NCI-H187 (cell line): ENCODE measurements at places on chromosomes 12 and 14.

- DNase-seq: no peak
Measured at GRCh38 chr12:109571773-109572505, 1.4 kb downstream of the MMAB start.

GRCh38 chr12:27995406-27995805 lies 22.9 kb upstream of the PTHLH start:
- no peak for DNase-seq

GRCh38 chr14:23047751-23048693 lies 6.0 kb downstream of the PSMB11 start:
- no peak for DNase-seq

GRCh38 chr12:116537101-116537904 lies 21.9 kb upstream of the MAP1LC3B2 start:
- no peak for DNase-seq

- DNase-seq: no peak
Measured at GRCh38 chr12:23555180-23555824, 394.2 kb downstream of the SOX5 start.

DNA sequence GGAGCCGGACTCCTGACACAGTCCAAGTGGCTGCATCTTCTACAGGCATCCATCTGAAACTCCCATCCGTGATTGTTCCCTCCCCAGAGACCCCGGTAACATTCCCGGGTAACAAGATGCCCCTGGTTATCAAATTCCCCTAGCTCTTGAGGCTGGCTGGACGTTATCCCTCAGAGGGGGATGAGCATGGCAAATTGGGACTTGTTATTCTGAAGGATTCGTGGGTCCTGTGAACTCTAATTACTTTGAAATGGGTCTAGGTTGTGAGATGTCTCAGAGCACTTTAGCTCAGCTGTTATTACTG lies 642 bp upstream of the PAN2 start:
- no peak for DNase-seq

GRCh38 chr12:114294303-114294685 lies 111.7 kb downstream of the TBX5 start:
- no peak for DNase-seq

- DNase-seq: no peak
Measured at GRCh38 chr12:47414511-47414910, 291.3 kb downstream of the RPAP3 start.

DNA sequence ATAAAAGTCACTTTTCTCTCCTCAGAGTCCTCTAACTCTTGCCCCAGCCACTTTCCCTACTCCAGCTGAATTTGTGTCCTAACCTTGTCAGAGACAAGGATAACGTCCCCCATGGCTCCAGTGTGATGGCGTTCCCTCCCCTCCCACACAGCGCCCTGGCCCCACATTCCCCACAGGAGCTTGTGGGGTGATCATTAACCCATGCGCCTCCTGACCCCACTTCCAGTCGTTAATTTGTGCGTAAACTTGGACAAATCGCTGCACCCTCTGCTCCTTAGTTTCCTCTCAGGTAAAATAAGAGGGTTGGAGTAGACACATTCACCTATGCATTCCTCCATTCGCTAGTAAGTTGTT lies 22.9 kb upstream of the BCDIN3D start:
- no peak for DNase-seq

GRCh38 chr12:9615420-9616136 lies 7.9 kb upstream of the KLRB1 start:
- no peak for DNase-seq

- no peak for DNase-seq
Measured at GRCh38 chr12:13891902-13892301, 89.5 kb downstream of the GRIN2B start.

GRCh38 chr12:95591731-95592130 lies 40.5 kb upstream of the USP44 start:
- DNase-seq: no peak

GRCh38 chr14:52068615-52069306 lies at the start of gene NID2:
Gene NID2, minus strand, starts transcription at chr14:52069059. Its CDS starts 65 bp downstream, at chr14:52068994.
- DNase-seq: no peak

DNA sequence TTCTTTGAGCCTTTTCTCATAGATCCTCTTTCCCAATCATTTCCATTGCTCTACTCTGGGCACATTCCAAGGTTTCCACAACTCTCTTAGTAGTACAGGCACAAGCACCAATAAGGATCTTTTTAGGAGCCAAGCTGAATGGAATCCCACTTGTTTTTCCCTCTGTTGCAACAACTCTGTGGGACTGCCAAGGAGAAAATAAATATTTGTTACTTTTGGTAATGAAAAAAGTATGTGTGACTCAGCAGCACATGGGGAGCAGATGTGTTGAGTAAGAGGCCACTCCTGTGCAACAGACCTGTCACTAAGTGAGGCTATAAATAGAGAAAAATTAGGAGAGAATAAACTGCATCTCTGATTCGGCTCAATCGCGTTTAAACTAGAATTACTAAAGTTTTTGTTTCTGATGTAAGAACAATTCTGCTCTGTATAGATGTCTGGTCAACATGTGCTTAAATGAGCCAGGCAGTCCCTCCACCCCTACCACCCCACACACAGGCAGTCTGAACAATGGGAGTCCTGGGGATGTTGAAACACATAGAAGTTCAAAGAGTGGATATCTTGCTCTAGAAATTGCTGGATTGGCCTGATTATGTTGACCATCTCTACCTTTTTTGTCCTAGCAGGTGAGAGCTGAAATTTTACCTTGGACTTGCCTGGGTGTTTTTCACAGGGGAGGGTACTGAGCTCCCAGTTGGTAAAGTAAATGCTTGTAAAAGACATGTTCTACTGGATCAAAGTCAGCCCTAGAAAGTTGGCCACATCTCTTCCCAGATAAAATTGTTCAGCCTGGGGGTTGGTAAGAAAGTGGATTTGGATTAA lies 244.3 kb upstream of the NOVA1 start:
- DNase-seq: no peak

GRCh38 chr14:83170165-83170564 lies 1636.5 kb upstream of the SEL1L start:
- no peak for DNase-seq

GRCh38 chr14:55470025-55470424 lies 29.6 kb upstream of the TBPL2 start:
- DNase-seq: no peak

DNA sequence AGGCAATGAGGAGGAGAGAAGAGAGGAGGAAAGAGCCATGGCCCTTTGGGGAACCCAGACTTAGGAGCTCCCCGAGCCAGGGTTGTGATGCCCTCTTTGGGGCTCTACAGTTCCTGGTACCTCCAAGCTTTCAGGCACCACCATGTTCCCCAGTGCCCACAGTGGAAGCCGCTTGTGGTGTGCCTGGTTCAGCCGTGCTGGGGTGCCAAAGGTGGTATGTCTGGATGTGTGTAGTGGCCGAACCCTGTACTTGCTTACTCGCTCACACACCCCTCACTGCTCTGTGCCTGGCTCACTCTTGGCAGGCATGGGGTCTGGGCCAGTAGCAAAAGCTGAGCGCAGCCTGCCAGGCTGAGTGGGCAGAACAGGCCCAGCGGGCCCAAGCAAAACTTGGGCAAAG lies 210.7 kb downstream of the MON2 start:
- DNase-seq: no peak

GRCh38 chr14:39974036-39974435 lies 541.8 kb upstream of the FBXO33 start:
- no peak for DNase-seq

GRCh38 chr12:7959701-7960121 lies 23.7 kb upstream of the SLC2A3 start:
- DNase-seq: no peak

- no peak for DNase-seq
Measured at GRCh38 chr14:85382341-85382740, 147.6 kb upstream of the FLRT2 start.

DNA sequence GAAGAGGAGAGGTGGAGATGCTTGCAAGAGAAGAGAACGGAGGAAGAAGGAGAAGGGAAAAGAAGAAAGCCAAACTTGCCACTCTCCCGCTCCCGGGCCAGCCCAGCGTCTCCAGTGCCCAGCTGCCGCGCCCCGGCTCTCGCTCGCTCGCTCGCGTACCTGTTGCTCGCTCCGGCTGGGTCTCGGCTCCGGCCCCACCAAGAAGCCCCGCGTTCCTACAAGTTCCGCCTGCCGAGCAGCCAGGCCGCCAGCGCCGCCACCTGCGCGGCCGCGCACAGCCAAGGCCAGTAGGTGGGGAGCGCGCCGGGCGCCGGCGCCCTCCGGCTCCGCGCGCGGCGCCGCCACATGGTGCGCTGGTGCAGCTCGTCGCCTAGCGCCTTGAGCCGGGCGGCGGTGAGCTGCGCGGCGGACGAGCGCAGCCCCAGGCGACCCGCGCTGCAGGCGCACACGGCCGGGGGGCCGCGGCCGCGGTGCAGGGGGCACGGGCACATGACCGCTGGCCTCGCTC lies 370 bp downstream of the HRK start:
- peak; percentile 21 for DNase-seq

DNA sequence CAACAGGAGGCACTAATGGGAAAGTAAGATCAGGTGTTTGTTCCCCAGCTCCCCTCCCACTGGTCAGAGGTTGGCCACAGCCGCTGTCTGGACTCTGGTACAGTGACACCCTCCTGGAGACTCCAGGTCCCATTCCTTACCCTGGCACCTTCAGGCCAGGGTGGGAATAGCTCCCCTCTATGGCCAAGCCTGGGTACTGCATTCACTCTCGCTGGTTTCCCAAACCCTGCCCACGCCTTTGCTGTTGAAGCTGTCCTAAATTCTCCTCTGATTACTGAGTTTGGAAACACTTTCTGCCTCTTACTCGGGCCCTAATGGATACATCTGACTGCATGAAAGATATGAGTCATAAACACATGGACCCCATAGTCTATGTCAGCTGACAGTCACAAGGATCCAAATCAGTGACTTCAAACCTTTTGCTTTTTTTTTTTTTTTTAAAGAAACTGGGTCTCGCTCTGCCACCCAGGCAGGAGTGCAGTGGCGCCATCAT lies 17.9 kb downstream of the HRK start:
- no peak for DNase-seq

- peak; percentile 55 for DNase-seq
Measured at GRCh38 chr14:91417983-91418386, 365 bp upstream of the CCDC88C start.

- no peak for DNase-seq
Measured at GRCh38 chr14:29649170-29649569, 278.5 kb downstream of the PRKD1 start.

DNA sequence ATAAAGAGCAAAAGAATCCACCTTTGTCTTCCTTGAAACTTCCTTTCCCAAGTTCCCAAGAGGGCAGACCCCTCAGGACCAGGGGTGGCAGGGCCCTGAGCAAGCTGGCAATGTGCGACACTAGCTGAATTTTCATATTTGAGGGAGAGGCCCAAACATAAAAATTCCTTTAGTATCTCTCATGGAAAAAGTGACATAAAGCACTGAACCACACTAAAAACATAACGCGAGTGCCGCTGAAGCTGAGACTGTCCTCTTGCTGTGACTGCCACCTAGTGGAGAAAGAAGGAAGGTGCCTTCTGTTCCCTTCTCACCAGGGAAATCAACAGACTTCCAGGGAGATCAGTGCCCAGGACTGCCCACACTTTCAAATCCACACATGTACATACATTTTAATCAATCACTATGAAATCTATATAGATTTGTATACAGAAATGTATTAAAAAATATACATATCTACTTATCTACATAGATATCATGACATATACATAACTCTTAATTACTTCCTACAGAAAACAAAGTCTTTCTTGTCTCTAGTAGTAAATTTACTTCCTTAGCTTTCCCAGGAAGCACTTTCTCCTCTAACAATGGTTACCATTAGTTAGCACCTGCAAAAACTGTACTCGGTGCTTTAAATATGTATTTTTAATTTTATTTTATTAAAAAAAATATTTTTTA lies 53.8 kb downstream of the SSH1 start:
- DNase-seq: peak; percentile 57

GRCh38 chr12:110079477-110080400 lies 31.4 kb upstream of the C12orf76 start:
- DNase-seq: no peak

DNA sequence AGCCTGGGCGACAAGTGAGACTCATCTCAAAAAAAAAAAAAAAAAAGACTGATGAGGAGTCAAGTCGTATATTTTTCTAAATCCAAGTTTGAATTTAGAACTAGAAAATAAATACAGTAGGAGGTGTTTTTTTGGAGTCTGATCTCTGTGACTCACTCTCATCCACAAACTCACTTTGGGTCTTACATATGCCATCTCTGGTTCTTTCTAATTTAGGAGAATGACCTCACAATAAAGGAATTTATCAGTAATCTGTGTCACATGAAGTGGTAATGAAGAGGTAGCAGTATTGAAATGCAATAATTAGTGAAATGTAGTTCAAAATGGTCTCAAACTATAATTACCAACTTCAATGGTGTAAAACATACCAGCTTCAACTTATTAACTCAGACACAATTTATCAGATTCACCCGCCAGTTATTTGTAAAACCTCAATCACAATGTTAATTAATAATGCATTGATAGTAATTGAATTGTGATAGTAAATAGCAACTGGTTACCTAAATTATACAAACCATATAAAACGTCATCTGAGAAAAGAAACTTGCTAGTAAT lies 4.4 kb upstream of the CFL2 start:
- no peak for DNase-seq

DNA sequence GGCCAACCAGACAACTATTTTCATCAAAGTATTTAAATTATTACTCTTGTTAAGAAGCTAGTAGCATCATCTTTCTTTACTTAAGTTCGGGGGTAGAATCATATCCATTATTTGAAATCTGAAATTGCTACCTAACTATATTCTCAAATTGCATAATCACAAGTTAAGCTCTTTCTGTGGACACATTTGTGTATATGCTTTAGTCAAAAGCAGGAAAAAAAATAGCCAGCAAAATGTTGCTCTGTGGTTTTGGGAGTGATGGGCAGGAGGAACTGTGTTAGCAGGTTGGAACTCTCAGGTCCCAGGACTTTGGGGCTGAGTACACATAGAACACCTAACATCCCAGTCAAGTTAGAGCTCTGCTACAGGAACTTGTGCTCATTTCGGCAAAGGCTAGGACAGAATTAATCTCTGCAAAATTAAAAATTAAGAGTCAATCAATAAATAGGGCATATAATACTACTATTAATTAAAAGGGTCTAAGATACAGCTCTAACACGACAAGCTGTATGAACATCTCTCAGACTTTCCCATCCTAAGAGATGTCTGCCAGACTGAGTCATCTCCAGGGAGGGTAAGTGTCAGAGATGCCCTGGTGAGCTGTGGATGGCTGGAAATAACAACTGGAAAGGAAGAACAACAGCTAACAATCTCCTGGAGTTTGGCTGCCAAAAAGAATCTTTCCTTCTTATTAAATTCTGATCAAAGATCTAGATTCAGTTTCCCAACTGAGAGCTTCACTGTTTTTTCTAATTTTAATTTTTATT lies 203.5 kb upstream of the GZMB start:
- no peak for DNase-seq

- DNase-seq: no peak
Measured at GRCh38 chr14:32702562-32702961, 236.1 kb upstream of the NPAS3 start.

- no peak for DNase-seq
Measured at GRCh38 chr12:86683568-86684304, 427.5 kb upstream of the MGAT4C start.
